ENCODE measurements at places on chromosomes 16 and 17.

- DNase-seq: no peak
Measured at GRCh38 chr17:81325714-81326358, 30.7 kb upstream of the SLC38A10 start.

DNA sequence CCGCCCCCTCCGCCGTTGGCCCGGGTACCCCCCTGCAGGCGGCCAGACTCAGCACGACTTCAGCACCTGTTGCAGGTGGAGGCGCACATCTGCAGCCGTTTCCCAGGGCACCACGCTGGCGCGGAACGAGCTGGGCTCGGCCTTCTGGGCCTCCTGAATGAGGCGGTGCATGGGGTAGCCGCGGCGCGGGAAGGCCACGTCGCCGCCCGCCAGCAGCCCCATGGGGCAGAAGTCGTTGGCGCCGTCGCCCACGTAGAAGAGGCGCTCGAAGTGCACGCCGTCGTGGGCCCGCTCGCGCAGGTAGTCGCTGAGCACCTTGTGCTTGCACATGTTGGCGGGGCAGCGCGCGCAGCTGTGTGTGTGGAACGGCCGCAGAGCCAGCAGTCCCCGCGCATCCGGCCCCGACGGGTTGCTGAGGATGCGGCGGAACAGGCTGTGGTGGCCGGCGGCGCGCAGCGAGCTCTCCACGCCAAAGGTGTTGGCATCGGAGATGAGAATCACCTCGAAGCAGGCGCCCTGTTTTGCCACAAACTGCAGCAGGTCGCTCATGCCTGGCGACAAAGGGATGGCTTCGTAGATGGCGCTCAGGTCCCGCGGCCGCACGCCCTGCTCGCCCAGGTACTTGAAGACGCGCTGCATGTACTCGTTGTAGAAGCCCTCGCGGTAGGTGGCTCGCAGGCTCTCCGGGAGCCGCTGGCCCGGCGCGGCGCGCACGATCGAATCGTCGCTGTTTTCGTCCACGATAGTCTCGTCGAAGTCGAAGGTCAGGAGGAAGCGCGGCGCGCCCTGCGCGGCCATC lies 6.2 kb downstream of the PHOSPHO1 start:
- DNase-seq: peak; percentile 40

- DNase-seq: no peak
Measured at GRCh38 chr16:4113358-4114256, 2.6 kb downstream of the ADCY9 start.

- DNase-seq: no peak
Measured at GRCh38 chr16:75116081-75116910, at the start of gene LDHD. TSS of gene LDHD (minus strand) at chr16:75116780. CDS start at chr16:75116720, 60 bp downstream.

DNA sequence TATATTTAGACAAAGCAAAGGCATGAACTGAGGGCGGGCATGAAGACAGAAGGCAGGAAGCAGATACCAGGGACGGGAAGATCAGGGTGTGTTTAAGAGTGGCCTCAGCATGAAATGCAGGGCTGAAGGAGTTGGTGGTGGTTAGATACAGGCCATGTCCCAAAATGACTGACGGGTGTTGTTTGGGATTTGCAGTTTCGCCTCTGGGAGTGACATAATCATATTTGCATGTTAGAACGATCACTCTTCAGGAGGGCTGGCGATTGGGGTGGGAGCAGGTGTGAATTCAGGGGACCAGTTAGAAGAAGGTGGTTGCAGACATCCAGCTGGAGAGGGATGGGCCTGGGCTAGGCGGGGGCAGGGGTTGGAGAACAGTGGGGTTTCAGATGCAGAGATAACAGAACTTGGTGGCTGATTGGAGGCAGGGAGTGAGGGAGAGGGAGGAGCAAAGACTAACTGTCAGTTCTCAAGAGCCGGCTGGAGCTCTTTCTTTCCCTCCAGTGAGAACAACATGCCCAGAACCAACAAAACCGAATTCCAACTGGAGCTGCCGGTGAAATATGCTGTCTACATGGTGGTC lies 27.2 kb upstream of the ITGAX start:
- DNase-seq: no peak

GRCh38 chr17:81831957-81832607 lies 1.0 kb downstream of the MCRIP1 start:
- DNase-seq: peak; percentile 26

- no peak for DNase-seq
Measured at GRCh38 chr16:81239367-81240121, 1.1 kb downstream of the BCO1 start.

- DNase-seq: peak; percentile 35
Measured at GRCh38 chr16:2149630-2150417, 1.4 kb downstream of the RAB26 start.

- no peak for DNase-seq
Measured at GRCh38 chr16:23269248-23269953, 32.7 kb upstream of the SCNN1B start.

DNA sequence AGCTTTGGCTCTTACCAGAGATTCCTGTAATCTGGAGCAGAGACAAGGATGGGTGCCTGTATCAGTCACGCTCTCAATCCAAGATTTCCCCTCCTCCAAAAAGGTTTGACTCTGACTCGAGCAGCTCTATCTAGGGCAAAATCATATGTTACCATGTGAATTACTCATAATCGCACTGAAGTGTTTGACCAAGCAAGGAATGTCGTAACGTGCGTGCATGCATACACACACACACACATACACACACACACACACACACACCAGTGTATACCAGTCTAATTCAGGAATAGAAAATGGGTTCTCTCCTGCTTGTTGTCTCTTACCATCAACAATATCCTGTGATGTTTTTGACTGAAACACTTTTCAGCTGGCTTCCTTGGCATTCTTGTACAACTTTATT lies 835.1 kb downstream of the KCNJ2 start:
- DNase-seq: no peak

- no peak for DNase-seq
Measured at GRCh38 chr17:79778504-79779083, 646 bp downstream of the CBX2 start.

DNA sequence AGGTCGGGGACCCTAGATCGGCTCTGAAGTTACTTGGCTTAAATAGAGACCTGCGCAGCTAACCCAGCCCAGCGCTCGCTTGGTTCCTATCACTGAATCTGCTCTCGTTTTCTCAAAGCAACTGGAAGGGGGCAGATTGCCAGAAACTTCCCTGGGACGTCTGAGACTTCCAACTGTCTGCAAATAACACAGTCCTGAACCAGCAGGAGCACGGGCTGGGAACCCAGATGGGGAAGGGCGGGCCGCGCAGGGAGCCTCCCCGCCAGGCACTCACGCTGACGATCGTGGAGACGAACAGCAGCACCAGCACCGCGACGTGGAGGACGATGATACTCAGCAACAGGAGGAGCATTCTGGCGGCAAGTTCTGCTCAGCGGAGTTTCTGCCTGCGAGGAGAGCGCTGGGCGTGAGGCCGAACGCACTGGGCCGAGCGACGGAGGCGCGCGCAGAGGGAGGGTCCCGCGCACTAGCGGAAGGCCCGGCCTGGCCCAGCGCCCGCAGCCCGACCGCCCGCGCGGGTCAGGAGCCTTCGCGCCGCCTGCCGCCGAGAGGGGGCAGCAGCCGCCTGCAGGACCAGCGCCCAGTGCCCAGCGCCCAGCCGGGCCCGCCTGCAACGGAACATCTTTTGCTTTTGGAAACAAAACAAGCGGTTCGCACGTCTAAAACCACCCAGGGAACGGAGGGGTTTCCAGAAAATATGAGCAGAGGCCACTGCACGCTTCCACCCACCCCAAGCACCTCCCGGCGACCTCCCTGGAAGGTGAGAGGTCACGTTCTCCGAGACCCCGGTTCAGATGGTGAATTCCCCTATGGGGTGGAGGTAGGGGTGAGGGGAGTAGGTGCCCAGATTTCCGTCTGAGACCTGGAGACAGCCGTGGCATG lies 4.5 kb downstream of the PMP22 start:
- peak; percentile 8 for DNase-seq

DNA sequence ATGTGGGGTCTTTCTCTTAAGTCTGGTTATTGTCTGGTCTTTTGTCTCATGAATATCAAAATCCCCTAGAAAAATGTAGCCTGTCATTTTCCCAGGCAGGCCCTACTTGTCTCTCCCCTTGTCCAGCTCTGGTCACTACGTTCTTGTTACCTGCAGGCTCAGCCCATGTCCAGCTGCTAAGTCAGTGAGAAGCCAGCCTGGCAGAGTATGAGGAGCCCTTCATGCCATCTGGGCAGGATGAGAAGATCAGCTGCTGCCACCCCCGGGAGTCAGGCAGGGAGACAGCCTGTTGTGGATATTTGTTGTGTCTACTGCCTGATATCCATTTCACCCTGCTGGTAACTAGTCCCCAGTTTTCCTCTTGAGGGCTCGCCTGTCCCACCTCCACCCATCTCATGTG lies 88.9 kb downstream of the ASIC2 start:
- DNase-seq: no peak

GRCh38 chr17:81612172-81612970 lies 24.5 kb downstream of the NPLOC4 start:
- no peak for DNase-seq

DNA sequence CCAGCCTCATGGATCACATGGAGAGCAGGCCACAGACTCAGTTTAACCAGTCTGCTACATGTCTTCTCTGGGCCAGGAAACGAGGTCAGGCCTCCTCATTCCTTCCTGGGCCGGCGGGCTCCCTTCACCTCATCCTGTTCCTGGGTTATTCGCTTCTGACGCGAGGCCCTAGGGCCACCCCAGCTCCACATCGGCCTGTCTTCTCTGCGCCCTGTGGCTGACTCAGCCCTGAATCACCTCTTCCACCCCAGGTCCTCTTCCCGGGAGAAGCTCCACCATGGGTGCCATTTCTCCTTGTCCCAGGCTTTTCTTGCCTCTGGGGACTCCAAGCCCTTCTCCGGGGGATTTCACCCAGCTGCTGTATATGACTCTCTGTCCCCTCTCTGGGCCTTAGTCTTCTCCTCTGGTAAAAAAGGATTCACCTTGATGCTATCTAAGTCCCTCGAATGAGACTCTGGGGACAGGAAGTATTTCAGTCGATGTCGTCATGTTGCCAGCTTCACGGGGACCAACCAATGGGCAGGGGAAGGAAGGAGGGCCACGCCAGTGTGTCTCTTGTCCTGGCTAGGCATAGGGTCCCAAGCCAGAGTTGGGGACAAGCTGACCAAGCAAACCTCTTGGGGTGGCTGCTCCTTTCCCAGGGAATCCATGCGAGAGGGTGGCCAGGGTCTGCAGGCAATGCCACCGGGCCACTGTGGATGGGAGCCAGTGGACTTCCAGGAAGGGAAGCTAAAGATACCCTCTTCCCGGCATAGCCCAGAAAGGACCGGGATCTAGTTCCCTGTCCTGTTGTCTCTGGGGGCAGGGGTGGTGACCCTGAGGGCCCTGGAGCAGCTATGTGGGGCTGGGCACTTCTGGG lies 58.7 kb downstream of the SOCS3 start:
- no peak for DNase-seq

- no peak for DNase-seq
Measured at GRCh38 chr17:19380481-19381301, 2.4 kb downstream of the MAPK7 start.

DNA sequence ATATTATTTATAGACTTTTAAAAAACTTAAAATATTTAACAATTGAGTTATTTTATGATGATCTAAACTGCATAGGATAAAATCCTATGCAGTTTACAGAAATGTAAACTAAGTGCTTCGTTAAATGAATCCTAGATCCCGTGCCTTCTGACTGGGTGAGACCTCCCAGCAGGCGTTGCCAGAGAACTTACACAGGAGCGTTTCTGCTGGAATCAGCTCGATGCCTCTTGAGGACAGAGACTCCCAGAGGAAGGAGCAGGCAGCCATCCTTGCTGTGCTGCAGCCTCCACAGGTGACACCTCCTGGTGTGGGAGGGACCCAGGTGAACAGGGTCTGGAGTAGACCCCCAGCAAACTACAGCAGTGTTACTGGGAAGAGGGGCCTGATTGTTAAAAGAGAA lies 160.4 kb downstream of the WWOX start:
- DNase-seq: no peak

- DNase-seq: no peak
Measured at GRCh38 chr17:66002812-66003211, 189.1 kb downstream of the CEP112 start.

GRCh38 chr16:11561454-11561805 lies 25.3 kb downstream of the LITAF start:
- DNase-seq: no peak

- no peak for DNase-seq
Measured at GRCh38 chr17:9124554-9124935, 103.2 kb downstream of the NTN1 start.

DNA sequence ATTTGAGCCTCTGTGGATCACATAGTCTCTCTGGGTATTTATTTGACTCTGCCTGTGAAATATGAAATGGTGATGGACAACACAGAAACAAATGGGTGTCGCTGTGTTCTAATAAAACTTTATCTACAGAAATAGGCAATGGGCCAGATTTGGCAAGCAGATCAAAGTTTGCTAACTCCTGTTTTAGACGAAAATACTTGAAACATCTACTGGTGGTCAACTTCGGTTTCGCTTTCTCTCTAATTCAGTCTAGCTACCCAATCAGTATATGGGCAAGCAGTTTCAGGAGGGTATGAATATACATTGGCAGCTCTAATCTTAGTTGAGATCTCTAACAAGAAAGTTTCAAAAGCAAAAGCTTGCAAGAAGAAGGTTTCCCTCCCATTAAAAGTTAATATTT lies 60.1 kb upstream of the DYNLRB2 start:
- DNase-seq: no peak

- DNase-seq: no peak
Measured at GRCh38 chr17:17575360-17576251, 15.9 kb downstream of the PEMT start.

- no peak for DNase-seq
Measured at GRCh38 chr17:37429453-37429852, 22.8 kb downstream of the TADA2A start.

- DNase-seq: no peak
Measured at GRCh38 chr17:58947411-58947810, 159.3 kb downstream of the TRIM37 start.

GRCh38 chr16:81204798-81205680 lies 33.5 kb upstream of the BCO1 start:
- DNase-seq: peak; percentile 17

DNA sequence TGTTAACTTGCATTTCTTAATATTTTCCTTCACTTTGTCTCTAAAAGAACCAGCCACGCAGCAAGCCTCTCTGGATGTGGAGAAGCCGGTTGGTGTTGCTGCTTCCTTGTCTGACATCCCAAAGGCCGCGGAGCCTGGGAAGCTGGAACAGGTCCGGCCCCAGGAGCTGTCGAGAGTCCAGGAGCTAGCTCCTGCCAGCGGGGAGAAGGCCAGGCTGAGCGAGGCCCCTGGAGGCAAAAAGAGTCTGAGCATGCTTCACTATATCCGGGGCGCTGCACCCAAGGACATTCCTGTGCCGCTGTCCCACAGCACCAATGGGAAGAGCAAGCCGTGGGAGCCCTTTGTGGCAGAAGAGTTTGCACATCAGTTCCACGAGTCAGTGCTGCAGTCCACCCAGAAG lies 22.8 kb downstream of the GINS2 start:
- no peak for DNase-seq

- no peak for DNase-seq
Measured at GRCh38 chr17:62057696-62058095, 7.4 kb downstream of the MED13 start.

DNA sequence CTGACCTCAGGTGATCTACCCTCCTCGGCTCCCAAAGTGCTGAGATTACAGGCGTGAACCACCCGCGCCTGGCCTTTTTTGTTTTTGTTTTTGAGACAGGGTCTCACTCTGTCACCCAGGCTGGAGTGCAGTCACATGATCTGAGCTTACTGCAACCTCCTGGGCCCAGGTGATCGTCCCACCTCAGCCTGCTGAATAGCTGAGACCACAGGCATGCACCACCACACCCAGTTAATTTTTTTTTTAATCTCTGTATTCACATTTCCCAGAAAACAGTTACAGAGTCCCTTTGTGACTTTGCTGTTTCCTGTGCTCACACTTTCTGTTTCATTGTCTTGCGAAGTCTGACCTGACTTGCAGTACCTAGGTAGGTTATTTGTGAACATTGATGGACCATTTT lies 2.7 kb downstream of the CLUAP1 start:
- DNase-seq: peak; percentile 24

GRCh38 chr16:13866073-13866472 lies 53.9 kb upstream of the ERCC4 start:
- no peak for DNase-seq
